ENCODE measurements at places on chromosomes 1 and 21.
A peak's percentile ranks its signal among the peaks of the same experiment; 100 is the strongest.

DNA sequence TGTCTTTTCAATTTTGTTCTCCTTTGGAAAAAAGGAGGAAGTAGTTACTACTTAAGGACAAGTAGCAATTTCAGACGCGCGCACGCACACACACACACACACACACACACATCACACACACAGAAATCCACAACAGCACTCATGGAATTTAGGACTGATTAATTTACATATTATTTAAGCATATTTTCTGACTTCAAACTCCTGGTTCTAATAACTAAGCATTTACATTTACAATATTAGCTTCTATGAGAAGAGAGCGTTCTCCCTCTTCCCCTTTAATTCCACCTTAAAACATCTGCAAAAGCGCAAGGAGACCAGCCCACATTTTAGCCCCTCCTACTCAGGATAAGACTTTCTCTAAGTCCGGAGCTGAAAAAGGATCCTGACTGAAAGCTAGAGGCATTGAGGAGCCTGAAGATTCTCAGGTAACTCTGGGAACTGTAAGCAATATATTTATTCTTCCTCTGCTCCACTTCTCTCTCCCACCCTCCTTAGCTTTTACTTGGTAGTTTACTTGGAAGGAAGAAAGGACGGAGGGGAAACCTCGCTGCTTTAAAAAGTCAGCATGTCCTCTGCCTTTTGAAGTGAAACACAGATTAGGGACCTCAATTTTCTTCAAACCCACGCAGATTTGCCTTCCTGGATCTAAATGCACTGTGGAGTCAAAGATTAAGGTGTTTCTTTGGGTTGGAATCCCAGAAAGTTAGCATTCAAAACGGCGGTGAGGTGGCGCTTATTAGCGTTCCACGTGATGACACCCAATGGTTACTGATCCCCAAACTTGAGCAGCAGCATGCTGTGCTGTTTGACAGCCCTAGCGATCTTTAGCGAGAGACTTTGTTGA, at the start of gene PLA2G4A:
Gene PLA2G4A, plus strand, starts transcription at position 339 of the 844 bp plus-strand sequence. CDS start 25,406 bp downstream, outside the sequence.
- no peak for DNase-seq

DNA sequence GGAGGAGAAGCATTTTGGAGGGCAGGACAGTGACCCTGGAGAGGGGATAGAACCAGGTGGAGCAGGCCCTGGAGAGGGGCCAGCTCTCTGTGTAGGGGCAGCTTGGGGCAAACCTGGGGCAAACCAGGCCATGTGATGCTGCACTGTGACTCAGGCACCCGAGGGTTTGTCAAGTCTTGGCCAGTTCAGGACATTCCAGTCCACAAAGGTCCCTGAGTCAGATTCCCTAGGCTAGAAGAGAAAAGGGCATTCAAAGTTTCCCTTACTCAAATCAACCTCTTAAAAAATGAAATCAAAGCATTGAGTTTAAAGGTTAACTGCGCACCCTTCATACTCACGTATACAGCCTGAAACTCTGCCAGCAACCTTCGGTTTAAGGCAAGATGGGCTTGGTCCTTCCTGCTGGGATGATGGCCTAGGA, 25.2 kb upstream of the PLA2G2C start:
- DNase-seq: no peak

DNA sequence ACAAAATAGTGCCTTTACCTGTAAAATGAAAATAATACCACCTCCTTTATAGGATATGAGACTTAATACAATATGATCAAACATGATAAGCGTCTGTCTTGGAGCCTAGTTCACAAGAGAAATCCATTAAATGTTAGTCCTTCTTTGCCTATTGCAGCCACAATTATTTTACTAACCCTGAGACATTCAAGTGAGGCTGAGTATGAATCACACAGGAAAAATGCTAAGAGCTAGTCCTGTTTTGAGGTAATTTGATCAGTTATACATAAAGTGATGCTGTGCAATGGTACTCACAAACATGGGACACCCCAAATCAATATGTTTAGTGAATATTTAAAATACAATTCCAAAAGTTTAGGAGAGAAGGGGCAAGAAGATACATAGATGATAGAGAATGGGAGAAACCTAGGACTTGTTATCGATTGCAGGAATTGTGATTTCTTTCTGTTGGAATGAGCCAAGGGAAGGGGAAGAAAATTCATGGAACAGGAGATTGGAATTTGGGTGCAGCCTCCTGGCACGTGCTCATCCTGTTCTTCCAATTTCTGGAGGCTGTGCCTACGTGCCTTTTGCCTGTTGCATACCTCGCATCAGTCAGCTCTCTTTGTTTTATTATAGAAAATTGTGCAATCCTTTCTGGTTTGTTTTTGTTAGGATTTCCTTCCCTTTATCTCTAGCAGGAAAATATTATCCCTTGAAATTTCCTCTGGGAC, 39.9 kb upstream of the BACH1 start:
- DNase-seq: no peak

DNA sequence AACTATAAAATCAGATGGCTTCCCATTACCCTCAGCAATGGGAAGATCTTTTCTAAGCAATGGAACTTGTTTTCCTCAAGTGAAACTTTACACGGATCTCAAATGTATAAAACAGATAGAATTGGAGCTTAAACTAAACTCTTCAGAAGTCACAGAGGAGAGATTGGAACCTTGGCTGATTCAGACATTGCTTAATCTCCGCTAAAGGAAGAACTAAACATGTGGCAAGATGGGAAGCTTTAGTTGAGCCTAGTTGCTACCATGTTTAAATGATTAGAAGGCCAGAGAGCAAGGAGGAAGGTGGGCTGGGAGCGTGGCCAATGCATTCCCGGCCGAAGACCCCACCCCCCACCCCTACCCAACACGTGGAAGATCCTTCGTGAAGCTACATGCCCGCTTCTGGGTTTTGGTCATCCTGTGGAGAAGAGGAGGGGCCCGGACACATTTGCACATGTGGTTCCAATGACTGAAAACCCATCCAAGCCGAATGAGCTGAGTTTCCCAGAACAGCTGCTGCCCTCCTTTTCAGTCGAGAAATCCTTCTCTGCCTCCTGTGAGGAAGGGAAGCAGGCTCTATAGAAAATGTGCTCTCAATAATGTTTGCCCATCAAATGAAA, 164.3 kb downstream of the MIS18A start:
- DNase-seq: no peak

DNA sequence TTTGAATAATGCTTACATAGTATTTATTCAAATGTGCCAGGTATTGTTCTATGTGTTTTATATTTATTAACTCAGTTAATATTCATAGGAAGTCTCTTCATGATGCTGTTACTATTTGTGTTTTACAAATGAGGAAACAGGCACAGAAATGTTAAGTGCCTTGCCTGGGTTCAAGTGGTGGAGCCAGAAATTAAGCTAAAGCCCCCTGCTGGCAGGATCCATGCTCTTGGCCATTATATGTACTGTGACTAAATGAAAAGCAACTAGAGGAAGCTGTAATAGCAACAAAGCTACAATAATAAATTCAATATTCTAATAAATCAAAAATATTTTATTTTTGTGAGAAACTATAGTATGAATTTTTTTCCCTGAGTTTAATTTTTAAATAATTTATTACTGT, 30.0 kb downstream of the IARS2 start:
- no peak for DNase-seq

- DNase-seq: no peak
These were observed 11.8 kb upstream of the RAP1GAP start for GRCh38 chr1:21680918-21681317.

DNA sequence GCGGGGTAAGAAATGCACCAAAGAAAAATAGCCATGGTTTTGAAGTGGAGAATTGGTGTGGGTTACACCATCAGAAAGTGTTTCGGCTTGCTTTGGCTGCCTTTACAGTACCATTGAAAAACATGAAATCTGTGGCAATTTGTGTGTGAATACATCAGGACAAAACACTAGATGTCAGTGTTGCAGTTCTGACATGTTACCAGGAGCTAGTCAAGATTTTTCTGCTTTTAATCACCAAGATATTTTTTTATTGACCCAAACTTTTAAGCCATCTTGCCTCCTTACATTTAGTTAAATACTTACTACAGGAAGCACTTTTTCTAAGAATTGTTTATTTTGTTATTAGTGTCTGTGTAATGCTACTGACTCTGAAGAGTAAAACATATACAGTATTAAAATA, 14.3 kb downstream of the RRP15 start:
- peak; percentile 6 for DNase-seq

DNA sequence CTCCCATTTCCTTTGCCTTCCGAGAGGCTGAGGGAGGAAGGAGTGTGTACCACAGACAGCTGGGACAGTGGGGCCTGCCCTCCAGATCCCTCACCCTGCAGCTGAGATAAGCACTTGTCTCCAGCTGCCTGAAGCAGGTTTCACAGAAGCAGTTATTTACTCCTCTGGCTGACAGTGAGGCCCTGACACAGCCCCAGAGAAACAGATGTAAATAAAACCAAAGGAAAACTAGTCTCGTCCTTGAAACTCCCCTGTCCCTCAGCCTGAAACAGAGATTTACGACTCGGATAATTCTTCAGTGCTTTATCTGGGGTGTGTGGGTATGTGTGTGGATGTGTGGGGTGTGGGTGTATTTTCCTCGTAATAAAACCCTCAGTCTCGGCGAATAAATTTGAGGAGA, 181.1 kb downstream of the IGSF21 start:
- no peak for DNase-seq

- no peak for DNase-seq
These were observed 50.1 kb downstream of the TUT4 start for GRCh38 chr1:52502789-52503188.

DNA sequence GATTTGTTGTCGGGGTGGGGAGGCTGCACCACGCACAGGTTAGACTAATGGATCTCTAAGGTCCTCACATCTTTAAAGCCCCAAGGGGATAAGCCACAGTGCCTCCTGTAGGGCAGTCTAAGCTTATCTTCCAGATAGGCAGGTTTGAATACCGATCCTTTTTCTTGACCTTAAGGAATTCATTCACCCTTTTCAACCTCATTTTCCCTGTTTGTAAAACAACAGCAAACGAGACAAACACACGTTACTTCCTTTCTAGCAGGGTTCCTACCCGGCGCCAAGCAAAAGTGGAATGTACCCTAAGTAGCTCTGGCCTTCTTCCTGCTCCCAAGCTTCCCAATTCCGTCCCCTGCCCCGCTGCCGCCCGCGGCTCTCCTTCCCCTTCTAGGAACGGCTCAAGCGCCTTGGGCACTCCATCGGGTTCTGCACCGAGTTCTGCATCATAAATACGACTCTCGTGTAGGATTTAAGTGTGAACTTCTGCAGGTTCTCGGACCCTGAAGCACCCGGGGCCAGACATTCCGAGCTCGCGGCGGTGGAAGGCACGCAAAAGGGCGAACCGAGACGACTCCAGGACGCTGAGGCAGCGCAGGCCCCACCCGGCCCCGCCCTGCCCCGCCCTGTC, 548 bp upstream of the CDC20 start:
- DNase-seq: no peak

GRCh38 chr1:209742409-209743144, 13.3 kb upstream of the TRAF3IP3 start:
- no peak for DNase-seq

DNA sequence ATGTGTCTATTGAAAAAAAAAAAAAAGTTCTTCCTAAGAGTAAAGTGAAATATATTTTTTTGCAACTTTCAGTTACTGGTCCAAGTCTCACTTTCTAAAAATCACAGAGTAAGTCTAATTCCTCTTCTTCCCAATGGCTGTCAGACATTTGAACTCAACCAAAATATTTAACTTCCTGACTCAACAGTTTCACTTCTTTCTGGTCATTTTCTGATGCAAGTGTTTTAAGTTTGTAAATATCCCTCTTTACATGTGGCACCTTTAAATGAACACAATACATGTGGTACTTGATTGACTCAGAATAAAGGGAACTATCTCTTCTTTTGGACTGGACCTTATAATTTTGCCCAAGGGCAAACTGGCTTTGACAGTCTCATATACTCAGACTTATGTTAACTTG, 76.7 kb downstream of the ASH1L start:
- no peak for DNase-seq

- DNase-seq: no peak
These were observed 42.1 kb upstream of the C8B start for GRCh38 chr1:57007948-57008347.

GRCh38 chr1:243842978-243843511, 7.0 kb downstream of the AKT3 start:
- no peak for DNase-seq

- no peak for DNase-seq
These were observed 4.5 kb upstream of the DDX59 start for GRCh38 chr1:200673952-200674823.

- no peak for DNase-seq
These were observed 7.7 kb downstream of the VPS26C start for GRCh38 chr21:37259426-37259825.

DNA sequence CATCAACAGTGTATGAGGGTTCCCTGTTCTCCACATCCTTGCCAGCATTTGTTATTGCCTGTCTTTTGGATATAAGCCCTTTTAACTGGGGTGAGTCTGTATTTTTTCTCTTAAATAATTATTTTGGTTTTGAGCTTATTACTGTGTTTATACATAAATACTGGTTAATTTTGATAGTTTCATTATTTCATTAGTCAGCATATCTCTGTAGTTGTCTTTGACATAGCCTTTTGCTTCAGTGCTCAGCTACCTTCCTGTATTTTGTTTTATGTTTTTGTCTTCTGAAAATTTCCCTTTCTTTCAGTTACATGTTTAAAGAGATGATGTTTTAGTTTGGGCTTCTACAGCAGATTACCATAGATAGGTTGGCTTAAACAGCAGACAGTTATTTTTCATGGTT, 138.1 kb downstream of the XPR1 start:
- no peak for DNase-seq

- no peak for DNase-seq
These were observed 171.2 kb upstream of the PTGFR start for GRCh38 chr1:78319603-78320002.

DNA sequence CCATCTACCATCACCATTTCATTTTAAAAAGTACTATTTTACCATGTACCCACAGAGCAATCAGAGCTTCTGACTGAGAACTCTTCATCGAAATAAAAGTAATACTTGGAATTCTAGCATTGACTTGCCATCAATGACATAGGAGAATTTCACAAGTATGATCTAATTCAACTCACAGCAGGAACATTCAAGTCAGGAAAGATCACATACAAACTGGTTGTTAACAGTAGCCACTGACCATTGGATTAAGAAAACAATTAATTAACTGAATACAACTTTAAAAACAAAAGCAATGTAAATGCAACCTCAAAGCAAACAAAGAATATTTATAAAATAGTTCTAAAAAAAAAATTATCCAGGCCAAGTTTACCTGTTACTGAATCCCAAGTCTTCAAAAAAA, 18.8 kb downstream of the RNF115 start:
- DNase-seq: no peak

- no peak for DNase-seq
These were observed 42.5 kb downstream of the NEK2 start for GRCh38 chr1:211632808-211633523.

All from NCI-H1105 (cell line).